ENCODE measurements at places on chromosomes 7 and 10.
A peak's percentile ranks its signal among the peaks of the same experiment; 100 is the strongest.

DNA sequence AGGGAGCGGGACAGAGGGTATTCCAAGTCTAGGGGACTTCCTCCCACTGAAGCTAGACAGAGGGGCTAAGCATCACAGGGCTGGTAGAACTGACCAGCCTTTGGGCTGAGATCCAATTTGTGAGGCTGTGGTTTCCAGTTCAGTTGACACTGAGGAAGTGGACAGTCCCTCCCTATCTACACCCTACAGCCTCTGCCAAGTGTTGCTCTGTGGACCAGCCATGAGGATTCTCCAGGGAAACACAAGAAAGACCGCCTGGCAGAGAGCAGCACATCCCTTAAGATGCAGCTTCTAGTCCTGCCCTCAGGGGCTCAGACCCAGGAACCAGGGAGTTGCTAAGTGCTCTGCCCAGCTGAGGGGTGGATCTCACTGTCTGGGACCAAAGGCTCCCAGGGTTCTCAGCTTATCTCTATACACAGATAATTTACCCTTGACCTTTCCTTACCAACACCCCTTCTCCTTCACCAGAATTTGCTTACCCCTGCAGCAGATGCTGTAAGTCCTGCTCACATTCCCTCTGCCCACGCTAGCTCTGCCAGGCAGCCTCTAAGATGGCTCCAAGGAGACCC, 252.0 kb downstream of the SKIDA1 start:
- DNase-seq = no peak

DNA sequence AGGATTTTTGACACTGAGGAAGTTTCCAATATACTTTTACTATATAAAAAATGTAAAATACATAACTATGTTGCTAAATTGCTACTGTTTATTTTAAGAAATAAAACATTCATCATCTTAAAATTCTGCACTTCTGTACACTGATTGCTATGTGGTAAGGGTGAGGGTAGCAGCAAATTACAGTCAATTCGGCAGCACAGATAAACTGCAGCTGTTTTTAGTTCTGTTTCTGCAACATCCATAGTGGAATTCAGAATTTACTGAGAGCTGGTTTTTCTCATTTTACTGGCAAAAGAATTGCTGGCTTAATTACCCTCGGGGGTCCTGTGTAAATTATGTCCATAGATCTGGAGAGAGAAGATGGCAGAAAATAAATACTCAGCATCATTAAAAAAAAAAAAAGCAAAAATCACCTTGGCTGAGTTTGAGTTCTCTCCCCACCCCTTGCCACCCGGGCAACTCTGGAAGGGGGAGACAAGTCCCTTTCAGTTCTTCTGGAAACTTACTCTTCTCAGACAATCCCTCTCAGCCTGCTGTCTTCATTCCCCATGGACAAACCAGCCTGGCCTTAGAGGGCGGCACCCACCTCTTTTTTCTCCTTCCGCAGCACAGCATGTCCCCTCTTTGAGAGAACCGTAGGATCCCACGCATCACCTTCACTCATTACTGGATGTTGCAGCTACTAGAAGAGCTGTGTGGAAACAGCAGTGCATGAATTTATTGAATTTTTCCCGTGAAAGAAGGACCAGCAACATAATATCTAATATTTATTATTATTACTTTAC, 501.1 kb upstream of the CELF2 start:
- DNase-seq = no peak

GRCh38 chr10:3525832-3526449, 259.1 kb downstream of the KLF6 start:
- peak; percentile 96 for DNase-seq

DNA sequence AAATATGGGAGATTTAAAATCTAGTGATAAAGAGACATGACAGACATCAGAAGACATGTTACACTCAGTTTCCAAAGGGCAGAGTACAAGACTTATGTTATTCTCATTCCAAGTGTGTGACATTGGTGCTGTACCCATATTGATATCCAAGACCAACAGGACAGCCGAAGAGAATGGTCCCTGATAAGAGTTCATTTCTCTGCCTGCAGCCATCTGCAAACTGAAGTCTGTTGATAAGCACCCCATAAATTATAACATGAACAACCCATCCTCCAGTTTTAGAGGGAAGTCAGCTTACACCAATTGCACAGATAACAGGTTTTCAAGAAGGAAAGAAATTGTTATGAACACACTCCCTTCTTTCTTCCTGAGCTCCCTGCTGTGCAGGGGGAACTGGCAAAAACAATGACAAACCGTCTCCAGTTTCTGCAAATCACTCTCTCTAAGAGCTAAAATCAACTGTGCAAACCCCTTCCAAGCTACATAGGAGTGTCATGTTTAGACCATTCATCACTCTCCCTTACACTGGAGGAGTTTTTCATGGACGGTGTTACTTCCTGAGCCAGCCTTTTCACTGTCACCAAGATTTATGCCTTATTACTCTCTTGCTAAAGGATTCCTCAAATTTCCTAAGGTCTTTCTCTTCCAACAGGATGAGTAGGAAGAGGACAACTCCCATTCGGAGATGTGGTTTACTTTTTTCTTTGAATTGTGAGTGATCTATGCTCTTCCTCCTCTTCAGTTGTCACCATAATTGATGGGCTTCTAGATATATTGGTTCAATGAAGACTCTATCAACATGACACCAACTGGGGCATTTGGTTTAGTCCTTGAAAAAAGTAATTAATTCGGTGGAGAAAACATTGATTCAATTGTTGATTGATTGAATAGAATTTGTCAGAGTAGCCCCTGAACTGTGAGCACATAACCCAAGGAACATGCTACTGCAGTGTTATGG, 80.3 kb upstream of the FAM171A1 start:
- no peak for DNase-seq

DNA sequence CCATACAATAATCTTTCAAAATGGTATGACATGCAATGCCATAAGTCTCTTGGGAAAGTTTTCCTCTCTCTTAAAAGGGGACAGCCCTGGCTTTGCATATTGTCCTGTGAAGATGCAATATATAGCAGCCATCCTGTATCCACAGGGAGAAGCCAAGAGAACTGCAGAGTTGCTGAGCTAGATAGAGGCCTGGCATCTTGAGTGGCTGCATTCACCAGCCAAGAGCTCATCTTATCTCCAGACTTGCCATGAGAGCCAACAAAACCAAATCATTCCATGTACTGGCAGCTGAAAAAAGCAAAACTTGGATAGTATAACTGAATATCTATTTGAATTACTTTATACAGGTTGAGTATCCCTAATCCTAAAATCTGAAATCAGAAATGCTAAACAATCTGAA, 348.8 kb downstream of the CALN1 start:
- DNase-seq = no peak

DNA sequence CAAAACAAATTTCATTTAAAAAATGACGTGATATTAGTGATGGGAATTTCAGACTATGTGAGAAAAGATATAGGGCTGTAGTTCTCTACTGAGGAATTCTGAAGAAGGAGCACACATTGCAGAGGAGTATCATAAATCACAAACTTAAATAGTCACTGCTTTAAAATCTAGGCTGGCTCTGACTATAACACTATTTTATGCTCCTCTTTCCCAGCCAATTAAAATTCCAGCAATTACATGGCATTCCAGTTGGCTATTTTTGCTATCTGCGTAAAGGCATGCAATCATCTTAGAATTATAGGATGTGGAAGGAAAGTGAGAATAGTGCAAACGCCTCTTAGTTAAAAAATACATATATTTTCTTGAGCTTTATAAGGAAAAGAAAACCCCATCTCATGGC, 123.1 kb downstream of the GNAI1 start:
- no peak for DNase-seq

DNA sequence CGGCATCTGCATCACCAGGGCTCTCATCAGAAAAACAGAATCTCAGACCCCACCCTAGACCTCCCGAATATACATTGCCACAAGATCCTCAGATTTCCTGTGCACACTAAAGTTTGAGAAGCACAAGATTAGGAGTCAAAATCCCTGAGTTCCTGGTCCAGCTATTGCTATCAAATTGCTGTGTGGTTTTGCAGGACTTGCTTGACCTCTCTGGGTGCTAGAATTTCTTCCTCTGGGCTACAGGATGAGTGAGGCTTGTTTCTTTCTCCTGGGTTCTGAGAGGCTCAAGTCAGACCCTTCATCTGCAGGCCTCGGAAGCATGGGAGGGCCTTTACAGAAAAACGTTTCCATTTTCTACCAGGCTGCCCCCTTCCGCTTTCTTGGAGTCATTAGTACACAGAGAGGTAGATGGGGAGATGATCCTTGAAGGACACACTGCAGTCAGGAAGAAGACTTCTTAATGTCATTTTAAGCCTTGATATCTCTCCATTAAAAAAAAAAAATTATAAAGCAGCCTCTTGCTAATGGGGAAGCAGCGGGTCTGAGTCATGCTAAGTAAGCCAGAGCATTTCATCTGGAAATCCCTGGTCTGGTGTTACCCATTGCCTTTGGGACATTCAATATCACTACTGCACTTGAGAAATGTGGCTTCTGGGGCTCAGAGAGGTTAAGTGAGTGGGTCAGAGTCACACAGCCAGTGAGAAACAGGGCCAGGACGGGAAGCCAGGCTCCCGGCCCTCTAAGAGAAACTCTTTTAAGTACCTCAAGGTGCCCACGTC, 173.5 kb downstream of the KCNMA1 start:
- DNase-seq = peak; percentile 7

DNA sequence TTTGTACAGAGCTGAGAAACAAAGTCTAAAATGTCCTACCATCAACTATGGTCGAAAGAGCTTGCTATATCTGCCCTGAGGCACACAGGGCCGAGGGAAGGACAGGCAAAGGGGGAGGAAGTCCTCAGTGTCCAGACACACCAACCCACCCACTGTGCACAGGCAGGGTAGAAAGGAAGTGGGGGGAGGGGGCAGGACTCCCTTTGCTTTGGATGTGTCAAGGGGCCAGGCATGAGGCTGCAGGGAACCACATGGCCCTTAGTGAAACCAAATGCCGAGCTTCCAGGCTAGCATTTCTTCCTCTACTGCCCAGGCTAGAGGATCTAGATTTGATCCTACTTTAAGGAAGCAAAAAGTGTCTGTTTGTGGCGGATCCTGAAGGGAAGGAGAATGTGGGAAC, 28.6 kb downstream of the KCNH2 start:
- DNase-seq = no peak

GRCh38 chr7:127478024-127478355, 85.5 kb upstream of the ZNF800 start:
- no peak for DNase-seq

DNA sequence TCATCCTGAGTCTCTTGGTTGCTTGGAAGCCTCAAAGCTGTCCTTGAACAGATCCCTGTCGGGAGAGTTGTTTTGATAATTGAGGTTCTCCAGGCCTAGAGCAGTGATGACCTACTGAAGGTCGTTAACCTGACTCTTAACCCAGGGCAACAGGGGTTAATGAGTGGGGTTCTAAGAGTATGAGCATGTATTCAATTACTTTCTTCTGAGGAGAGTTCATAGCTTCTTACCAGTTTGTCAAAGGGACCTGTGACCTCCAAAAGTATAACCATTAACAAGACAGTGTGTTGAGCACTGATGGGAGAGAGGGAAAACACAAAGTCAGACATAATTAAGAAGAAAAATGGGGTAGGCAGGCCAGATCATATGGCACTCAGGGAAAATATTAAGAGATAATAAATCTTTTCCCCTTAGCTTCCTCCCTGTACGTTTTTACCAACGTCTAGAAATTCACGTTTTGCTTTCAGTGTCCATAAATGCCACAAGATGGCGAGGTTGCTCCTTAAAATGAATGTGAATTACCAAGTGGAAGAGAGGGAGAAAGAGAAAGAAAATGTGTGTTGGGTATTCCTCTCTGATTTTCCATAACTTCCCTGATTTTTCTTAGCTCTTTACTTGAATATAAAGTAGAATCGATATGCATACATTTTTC, 97.6 kb downstream of the SUGCT start:
- DNase-seq = peak; percentile 88

DNA sequence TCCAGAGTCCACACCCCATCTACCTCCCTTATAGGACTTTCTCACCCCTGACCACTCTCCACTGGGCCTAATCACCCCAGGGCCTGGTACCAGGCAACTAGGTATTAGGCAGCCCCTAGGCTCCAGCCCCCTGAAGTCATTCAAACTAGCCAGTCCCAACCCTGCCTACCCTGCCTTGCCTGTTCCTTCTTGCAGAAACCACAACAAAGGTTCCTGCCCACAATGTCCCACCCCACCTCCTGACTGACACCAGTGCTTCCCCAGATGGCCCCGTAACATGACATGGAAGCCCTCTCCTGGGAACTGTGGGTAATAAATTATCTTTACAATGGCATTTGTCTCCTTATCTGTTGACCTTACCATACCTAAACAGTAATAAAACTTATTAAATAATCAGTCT, 100.6 kb upstream of the PDE1C start:
- no peak for DNase-seq

Data from fibroblast of pulmonary artery (primary cell).